ENCODE measurements at places on chromosomes 16 and 17.

DNA sequence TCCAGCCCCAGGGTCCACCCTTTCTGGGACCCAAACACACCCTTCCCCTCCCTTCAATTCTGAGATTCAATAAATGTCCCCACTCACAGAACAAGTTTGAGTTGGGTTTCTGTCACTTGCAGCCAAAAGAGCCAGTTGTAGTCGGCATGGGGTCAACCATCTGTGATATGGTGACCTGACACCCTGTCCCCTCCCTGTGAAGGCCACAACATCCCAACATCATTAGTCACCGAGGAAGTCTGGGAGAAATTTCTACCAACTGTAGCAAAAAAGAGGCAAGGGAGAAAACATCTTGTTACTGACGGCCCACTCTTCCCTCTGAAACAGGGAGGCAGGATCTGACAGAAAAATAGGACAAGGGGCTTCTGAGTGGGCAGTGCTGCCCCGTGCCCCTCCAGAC, 638 bp upstream of the LYZL6 start:
- no peak for DNase-seq

DNA sequence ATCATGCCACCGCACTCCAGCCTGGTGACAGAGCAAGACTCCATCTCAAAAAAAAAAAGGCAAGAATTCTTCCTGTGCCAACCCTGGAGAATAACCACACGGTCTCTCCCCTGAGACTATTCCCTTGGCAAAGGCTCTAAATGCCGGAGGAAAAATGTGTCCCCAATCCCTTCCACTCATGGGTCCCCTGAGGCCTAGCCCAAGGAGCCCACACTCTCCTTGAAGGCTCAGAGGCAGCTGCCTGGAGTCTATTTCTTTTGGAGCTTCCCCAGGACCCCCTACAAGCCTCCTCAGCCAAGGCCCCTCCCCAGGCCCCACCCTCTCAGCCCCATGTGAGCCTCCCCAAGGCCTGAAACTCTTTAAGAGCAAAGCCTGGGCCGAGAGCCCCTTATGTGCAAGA, 16.6 kb downstream of the CEP131 start:
- DNase-seq: no peak

DNA sequence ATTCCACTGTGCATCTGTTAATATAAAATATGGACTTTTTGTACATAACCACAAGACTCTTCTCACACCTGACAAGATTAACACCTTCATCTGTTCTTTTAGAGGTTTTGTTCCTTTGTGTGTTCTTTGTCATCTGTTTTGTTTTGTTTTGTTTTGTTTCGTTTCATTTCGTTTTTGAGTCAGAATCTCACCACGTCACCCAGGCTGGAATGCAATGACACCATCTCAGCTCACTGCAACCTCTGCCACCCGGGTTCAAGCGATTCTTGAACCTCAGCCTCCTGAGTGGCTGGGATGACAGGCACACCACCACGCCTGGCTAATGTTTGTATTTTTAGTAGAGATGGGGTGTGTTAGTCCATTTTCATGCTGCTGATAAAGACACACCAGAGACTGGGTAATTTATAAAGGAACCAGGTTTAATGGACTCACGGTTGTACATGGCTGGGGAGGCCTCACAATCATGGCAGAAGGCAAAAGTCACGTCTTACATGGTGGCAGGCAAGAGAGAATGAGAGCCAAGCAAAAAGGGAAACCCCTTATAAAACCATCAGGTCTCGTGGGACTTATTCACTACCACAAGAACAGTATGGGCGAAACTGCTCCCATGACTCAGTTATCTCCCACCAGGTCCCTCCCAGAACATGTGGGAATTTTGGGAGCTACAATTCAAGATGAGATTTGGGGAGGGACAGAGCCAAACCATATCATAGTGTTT, 22.3 kb downstream of the C16orf90 start:
- DNase-seq: no peak

DNA sequence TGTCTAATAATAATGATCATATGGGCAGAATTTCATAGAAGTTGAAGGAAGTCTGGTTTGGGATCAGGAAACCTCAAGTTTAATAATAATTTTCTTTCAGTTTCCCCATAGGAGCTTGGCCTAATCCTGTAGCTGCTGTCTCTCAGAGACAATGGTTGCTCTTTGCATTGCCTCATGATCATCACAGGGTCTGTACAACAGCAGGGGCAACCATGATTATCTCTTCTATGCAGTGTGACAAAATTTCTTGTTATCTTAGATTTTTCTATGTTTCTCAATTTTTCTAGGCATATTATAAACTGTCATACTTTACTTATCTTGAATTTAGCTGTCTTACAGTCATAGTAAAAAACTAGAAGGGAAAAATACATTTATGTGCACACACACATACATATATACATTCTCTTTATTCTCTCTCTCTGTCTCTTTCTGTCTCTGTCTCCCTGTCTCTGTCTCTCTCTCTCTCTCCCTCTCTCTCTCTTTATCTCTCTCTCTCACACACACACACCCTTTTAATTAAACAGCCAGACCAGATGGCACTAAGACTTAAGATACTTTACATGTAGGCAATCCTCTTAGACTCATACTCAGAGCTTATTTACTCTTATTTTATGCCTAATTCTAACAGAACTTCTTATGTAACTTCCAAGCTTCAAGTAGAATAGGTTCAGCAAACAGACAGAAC, 30.5 kb downstream of the SMIM36 start:
- no peak for DNase-seq

DNA sequence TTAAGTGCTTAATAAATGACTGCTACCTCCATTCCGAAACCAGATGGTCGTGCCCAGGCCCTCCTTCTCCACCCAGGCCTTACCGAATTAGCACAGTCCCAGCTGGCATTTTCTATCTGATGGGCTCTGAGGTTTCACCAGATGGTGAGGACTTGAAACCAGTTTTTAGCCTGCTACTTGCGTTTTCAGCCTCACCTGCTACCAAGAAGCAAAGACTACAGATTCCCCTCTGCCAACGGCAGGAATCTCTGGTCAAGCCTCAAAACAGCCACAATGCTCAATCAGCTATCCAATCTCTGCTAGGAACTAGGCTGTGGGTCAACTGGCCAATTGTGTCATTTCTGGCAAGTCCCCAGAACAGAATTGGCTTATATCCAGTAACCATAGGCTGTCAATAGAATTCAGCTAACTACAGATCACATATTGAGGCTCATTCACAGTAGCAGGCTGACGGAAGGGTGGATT, 11.7 kb downstream of the PECAM1 start:
- no peak for DNase-seq

GRCh38 chr17:7249830-7250229, 1.7 kb downstream of the CTDNEP1 start:
- no peak for DNase-seq

GRCh38 chr16:3152277-3152990, 17.6 kb downstream of the ZNF213 start:
- DNase-seq: peak; percentile 49

DNA sequence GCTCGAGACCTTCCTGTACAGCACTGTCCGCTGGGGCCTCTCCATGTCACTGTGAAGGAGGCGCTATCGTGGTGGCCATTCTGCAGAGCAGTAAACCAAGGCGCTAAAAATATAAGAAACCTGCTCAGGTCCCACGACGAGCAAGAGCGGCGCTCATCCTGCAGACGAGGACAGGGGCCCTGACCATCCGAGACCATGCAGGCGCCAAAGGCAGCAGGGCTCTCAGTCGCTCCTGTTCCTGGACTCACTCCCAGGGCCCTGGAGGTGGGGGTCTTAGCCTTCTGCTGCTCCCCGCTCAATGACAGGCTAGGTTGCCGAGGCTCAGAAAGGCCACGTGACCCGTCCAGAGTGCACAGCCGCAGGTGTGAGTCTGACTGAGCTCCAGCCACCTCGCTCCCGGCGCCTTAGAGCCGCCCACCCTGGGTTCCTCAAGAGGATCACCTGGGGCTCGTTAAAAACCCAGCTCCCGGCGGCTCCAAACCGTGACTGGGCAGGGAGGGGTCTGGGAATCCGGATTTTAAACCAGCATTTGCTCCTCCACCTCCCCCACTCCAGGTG, 509 bp upstream of the ATP2C2 start:
- DNase-seq: no peak

DNA sequence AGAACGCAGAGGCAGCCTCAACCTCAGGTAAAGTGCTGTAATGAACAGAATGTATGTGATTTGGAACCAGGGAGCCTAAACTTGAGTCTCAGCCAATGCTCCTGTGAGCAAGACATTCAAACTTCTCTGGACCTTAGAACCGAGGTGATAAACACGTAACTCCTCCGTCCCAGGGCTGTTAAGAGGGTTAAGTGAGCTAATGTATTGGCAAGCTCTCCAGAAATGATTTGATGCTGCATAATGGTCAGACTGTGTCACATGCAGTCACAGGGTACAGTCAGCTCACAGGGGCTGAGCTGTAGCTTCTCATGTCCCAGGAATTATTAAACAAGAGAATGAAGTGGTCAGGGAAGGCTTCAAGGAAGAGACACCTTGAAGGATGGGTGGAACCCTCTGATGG, 10.0 kb upstream of the SLC4A1 start:
- DNase-seq: no peak

DNA sequence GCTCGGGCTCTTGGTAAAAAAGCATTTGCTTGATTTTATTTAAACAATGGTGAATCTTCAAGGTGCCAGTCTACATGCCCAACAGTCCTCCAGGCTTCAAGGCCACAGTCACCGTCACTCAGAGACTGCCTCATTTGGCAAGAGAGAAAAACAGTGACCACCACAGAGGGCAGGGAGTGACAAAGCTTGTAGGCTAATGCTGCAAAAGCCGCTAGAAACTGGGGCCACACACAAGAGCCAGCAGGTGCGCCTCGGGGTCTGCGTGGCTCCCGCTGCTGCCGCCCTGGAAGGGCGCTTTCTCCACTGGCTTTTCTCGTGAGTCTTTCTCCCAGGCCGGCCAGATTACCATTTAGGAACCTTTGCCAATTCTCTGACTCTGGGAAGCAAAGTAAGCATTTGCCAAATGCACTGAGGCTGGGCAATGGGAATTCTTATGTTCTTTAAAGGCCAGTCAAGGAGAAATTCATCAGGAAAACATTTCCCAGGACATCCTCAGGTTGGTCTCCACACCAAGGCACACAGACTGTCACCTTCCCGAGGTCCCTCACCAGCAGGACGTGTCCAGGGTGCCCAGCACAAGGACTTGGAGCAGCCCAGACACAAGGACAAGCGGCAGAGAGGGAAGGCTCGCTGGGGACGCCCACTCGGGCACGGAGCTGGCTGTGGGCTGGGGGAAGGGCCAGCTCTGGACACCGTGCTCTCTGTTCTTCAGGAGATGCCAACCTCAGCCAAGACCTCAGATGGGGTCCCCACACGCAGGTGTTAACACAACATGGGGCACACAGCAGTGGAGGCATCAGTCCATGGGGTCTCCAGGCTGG, 12.5 kb upstream of the C16orf95 start:
- no peak for DNase-seq

DNA sequence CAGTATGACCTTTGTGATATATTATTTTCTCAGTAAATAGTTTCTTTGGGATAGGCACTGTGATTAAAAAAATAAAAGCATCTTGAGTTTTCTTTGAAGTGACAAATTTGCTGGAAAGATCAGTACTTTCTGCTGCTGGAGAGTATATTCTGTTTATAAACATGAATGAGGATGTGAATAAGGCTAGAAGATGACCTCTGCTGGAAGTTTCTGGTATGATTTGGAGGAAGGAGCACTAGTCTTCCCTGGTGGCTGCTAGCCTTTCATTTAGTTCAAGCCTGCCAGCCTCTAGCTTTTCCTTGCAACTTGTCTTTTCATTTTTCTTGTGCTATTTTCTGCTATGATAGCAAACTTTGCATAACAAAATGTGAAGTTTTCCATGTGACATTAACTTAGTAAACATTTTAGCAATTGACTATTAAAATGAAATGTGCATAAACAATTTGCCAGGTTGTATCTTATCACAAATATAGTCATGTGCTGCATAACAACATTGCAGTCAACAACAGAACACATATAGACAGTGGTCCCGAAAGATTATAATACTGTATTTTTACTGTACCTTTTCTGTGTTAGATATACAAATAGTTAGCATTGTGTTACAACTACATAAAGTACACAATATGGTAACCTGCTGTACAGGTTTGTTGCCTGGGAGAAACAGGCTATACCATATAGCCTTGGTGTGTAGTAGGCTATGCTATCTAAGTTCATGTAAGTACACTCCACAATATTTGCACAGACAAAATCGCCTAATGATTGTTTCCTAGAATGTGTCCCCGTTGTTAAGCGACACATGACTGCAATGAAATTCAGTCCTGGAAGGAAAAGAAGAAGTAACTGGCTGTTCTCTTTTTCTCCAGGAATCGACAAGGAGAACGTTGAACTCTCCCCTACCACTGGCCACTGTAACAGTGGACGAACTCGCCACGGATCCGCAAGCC, 18.1 kb upstream of the RAB11FIP4 start:
- DNase-seq: no peak

GRCh38 chr16:56029026-56029425, 153.9 kb upstream of the CES5A start:
- no peak for DNase-seq

DNA sequence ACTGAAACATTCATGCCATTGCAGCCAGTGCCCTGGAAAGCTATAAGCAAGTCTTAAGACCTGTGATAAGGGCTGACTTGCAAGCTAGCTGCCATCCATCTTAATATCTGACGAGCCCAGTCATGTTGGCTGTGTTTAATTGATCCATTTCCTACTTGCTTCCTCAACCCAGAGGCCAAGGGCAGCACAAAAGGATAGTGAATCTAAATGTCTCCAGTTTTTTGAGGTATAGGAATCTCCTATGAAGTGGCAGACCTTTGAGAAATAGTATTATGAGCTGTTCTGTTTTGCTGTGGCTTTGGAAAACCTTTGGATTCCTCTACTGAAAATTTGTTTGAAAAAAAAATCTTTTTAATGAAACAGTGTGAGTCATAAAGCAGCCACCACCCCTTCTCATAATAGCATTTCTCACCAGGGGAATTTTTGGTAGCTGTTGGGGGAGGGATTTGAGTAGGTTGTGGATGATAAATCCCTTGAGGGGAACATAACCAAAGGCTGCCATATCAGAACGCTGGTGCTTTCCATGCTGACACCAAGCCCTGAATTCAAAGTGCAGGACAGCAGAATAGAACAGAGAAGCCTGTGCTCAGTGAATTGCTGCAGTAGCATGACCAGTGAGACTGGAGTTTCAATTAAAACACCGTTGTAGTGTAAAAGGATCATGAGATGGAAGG, 12.9 kb downstream of the ZNRF1 start:
- DNase-seq: no peak

GRCh38 chr16:55250701-55251100, 73.3 kb upstream of the IRX6 start:
- no peak for DNase-seq

- DNase-seq: no peak
These were observed 178.2 kb downstream of the SALL1 start for GRCh38 chr16:50972876-50973275.

All from stimulated activated CD8-positive, alpha-beta memory T cell treated with anti-CD3 and anti-CD28 coated beads, Interleukin-12 subunit alpha, Interleukin-12 subunit beta, amount 100 ng/mL, for 1 hour (primary cell).